ENCODE measurements at places on chromosomes 11 and 22.
A peak's percentile ranks its signal among the peaks of the same experiment; 100 is the strongest.

GRCh38 chr11:100791860-100792259 lies 104.8 kb downstream of the ARHGAP42 start:
- DNase-seq = no peak

- DNase-seq = no peak
These were observed 21.8 kb downstream of the FAM118B start for GRCh38 chr11:126233391-126233790.

DNA sequence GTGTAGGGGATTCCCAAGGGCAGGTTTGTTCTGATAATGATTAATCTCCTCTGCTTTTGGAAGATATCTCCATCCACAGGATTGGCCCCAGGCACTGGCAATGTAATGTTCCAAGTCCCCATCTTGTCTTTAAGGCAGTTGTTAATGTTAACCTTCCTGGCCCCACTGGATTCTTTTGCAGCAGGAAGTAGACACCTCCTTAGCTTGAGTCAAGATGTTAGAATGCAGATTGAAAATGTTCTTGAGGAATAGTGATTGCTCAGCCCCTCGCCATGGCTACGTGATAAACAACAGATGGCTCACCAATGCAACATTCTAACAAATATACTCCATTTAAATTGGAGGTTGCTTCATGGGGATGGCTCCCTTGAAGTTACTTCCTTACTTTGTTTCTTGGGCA lies 7.3 kb downstream of the HEPHL1 start:
- DNase-seq = no peak

DNA sequence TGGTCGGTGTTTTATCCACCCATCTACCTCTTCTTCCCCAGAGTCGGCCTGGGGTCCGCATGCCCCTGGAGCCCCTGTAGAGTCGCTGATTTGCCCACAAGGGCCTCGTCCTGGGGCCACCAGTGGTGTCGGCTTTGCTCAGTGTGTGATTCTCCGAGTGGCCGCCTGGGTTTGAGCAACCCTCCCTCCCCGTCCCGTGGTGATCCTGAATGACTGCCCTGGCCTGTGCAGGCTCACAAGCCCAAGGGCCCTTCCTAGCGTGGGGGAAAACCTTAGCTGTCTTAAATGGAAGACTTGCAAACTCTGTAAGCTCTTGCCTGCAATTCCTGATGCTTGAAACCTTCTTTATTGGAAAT lies 128.3 kb downstream of the OSBP2 start:
- no peak for DNase-seq

- no peak for DNase-seq
These were observed 188.2 kb upstream of the ANO3 start for GRCh38 chr11:26143566-26144290.

- DNase-seq = no peak
These were observed 669 bp downstream of the MICAL3 start for GRCh38 chr22:18023509-18024275.

DNA sequence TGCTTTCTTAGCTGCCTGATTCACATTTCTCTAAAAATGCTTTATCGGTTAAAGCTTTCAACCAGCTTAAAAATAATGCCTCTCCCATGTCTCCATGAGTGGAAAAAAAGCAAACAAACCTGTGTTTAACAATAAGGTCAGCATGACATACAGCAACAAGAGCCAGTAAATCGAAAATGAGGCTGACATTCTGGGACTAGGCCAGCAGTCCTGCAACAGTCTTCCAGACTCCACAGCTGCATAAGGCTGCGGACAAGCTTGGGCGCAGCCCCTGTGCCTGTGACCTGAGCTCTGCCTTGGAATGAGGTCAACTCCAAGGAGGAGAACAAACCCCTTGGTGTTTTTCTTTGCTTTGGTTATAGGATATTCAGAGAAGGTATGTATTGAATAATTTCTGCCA lies 95.5 kb downstream of the PGR start:
- no peak for DNase-seq

DNA sequence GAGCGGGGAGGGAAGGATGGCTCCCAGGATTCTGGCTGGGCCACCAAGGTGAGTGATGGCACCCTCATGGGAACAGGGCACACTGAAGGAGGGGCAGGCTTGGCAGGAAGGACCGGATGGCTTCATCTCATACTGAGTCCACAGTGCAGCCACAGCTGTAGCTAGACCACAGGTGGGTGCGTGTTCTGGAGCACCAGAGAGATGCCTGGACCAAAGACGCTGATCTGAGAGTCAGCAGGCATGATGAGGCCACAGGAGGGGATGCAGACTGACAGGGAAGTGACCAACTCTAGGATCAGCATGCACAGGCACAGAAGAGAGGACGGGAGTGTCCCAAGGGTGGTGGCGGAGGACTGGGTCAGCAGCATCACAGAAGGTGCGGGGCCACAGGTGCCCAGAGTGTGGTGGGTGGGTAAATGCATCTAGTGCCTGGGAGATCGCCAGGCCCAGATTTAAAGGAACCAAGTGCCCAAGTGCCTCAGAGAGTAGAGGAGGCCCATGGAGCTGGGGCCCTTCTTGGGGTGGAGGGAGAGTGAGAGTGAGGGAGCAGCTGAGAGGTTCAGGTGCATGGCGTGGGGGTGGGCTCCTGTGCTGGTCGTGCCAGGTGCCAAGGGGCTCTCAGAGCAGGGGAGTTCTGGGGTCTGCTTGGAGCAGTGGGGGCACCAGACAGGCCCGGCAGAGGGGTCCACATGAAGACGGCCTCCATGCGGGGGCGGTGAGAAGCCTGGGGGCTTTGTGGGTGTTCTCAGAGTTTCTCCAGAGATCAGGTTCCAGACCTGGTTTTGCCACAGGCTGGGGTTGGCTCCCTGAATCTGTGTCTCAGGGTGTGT lies 113.7 kb downstream of the CEP164 start:
- DNase-seq = no peak

- DNase-seq = peak; percentile 63
These were observed 21.1 kb upstream of the TMPRSS13 start for GRCh38 chr11:117950301-117950700.

- no peak for DNase-seq
These were observed 14.9 kb upstream of the HBE1 start for GRCh38 chr11:5284637-5285036.

DNA sequence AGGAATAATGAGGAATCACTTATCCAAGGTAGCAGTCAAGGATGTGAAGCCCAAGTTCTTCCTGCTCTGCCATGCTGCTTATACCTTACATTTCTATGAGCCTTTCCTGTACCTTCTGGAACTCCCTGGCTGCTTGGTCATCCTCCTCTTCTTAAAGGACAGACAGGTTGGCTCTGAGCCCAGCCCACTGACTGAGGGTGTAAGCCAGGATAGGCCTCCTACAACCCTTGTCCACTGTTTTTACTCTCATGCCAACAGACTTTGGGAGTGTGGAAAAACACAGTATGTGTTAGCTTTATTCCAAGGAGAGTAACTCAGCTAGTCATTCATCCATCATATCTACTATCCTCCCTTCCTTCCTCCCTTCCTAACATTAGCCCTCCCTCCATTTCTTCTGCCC lies 47.5 kb downstream of the IRAG1 start:
- no peak for DNase-seq

DNA sequence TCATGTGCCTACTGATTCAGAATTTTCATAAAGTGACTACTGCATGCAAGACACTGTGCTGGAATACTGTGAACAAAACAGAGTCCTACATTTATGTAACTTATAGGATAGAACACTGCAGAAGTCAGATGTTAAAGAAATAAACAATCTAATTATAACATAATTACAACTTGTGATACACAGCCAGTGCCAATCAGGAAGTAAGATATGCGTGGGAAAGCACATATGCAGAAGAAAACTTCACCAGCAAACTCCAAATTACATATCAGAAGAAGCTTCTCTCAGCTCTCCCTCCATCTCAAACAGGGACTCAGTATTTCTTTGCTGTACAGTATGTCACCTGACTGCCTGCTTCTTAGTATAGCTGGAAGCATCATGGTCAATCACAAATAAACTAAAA lies 37.4 kb downstream of the PAK1 start:
- DNase-seq = no peak

DNA sequence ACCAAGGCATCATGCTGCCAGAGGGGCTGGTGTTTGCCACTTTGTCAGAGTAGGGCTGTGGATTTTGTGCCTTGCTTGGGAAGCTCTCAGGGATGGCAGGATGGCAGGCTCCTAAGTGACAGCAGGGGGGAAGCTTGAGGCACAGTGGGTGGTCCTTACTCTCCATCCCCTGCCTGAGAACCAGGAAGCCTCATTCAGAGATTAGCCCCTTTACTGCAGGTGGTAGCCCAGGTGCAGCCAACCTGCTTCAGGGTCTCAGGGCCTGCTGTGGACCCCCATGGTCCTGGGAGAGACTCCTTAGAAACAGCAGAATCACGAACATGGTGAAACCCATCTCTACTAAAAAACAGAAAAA lies 8.9 kb upstream of the ST3GAL4 start:
- no peak for DNase-seq

DNA sequence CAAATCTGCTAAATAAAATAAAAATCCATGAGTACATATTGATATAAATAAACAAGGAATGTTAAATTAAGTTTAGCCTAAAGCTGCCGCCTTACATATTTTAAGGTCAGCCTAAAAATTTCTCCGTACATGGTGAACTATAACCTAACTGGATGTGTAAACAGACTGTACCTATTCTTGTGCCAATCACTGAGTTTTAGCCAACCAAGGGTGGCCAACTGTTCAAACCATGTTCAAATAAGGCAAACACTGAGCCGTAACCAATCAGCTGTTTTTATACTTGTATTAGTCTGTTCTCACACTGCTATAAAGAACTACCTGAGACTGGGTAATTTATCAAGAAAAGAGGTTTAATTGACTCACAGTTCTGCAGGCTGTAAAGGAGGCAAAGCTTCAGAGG lies 8.6 kb upstream of the QSER1 start:
- DNase-seq = no peak

DNA sequence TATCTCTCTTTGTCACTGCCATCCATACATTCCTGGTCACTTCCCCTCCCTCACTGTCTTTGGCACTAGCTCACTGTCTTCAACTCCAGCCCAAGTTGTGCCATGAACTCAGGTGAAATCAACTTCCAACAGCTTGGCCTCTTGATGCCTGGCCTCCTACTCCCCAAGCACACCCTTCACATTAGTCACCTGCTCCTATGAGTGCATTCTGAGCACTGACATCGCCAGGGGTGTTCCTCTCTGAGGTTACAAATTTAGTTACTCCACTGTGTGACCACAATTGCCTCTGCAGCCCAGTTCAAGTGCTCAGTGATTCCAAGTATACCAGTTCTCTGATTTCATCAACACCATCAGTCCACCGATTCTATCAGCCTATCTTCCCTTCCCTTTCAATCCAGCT lies 10.8 kb downstream of the DRD2 start:
- no peak for DNase-seq

DNA sequence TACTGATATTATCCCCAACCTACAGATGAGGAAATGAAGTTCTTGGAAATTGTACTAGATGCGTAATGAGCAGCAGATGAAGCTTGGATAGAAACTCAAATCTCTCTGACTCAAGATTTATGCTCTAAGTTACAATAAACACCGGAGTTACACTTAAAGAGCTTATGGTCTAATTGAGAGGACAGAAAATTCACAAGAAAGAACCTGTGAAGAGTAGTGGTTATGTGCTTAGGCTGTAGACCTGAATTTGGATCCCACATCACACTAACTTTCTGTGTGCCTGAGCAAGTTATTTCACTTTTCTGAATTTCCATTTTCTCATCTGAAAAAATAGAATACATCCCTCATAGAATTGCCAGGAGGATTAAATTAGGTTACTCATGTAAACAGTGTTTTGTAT lies 58.5 kb downstream of the FLI1 start:
- DNase-seq = no peak

- no peak for DNase-seq
These were observed 8.3 kb downstream of the SRSF8 start for GRCh38 chr11:95074792-95075563.

DNA sequence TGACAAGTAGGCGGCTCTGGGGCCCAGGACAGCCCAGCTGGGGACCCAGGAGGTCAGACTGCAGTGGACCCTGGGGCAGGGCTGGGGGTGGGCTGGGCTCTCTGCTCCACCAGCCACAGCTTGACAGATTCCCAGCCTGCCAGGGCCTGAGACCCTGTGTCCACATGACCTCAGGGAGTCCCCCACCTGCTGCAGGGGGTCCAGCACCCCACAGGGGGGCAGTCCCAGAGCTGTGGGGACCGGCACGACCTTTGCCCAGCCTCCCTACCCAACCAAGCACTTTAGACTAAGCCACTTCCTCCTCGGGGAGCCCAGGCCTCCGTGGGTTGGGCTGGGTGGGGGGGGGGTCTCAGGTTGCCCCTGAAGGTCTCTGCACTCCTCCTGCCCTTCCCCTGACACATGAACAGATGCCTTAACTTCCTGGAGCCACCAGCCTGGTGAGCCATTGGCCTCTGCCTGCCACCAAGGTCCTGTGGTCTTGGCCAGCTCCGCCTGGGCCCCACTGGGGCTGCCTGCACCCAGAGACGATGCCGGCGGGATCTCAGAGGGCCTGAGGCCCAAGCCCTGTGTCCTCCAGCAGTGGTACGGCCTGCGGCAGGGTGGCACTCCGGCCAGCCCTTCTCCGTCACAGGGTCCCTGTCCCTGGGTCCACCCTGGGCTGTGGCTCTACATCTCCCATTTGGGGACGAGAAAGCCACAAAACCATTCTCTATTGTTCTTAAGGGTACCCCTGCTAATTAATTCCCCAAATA lies 3.4 kb downstream of the CCDC188 start:
- DNase-seq = no peak

GRCh38 chr22:26985931-26986782 lies 328.8 kb downstream of the MIAT start:
- DNase-seq = no peak

DNA sequence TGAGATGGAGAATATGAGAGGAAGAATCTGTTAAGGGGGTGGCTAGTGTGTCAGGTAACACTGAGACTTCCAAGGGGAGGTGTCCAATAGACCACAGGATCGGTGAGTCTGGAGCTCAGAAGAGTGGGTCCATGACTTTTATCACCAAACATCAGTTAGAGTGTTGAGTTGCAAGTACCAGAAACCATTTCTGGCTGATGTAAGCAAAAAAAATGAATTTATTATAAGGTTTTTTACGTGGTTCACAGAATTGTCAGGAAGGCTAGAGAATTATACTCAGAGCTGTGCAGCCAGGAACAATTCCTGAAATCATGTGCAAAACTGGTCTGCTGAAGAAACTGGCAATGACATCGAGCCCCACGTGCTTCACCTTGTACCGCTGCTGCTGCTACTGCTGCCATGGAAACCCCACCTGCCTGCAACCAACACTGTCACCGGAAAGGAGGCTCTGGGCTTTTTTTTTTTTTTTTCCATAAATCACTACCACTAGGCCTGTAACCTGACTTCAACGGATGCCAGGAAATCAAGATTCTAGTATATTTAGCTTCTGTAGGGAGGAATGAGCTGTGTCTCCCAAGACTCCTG lies 16.6 kb upstream of the STK33 start:
- no peak for DNase-seq

DNA sequence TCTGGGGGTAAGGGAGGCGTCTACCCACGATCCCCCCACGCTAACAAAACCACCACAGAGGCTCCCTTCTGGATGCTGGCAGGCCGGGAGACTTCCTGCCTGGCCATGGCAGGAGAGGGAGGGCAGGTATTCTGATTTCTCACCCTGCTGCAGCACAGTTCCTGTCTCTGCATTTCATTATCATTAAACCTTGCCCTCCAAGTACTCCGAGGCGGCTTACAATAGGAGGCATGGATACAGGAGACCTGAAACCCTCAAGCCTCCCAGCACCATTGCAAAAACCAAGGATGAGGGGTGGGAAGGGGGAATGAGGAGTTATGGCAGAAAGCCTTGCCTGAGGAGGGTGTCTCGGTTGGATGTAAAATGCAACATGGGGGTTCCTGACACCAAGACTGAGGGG lies 44.1 kb upstream of the MN1 start:
- DNase-seq = no peak

All from effector CD4-positive, alpha-beta T cell (primary cell).